ENCODE measurements at places on chromosomes 2 and 18. TPM values are rescaled to one million over a fixed set of nuclear protein-coding genes. Genes with fewer than 3 reads are reported as not detected.

MREG gene
- total RNA-seq: 19.9 TPM

COL4A3 gene
- total RNA-seq: 32.9 TPM

ALKAL2 gene
- 30.7 TPM for total RNA-seq

CD207 gene
- total RNA-seq: not detected

CFAP65 gene
- total RNA-seq: 15.5 TPM

STAT4 gene
- total RNA-seq: 6.7 TPM

RTP5 gene
- total RNA-seq: 0.69 TPM

FAM228A gene
- 3.1 TPM for total RNA-seq

CFC1B gene
- total RNA-seq: not detected

FSIP2 gene
- total RNA-seq: 2.0 TPM

DNA sequence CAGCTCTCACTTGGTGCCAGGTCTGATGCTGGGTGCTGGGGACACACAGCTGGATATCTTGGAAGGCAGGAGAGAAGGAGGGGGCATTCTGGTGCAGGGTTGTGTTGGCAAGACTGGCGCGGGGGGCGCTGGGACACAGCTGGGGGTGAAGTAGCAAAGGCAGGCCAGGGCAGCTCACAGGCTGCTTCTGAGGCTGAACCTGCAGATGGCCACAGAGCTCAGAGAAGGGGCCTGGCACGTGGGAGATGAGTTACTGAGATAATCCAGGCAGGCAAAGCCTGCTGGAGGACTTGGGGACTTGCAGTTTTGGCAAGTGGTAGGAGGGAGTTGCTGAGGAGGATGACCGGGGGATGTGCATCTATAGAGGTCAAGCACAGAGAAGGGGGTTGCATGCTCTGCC lies 16.2 kb upstream of the DGKD start:
- no peak for DNase-seq

- DNase-seq: no peak
Observed at GRCh38 chr2:41434991-41435390, 612.8 kb upstream of the PKDCC start.

- DNase-seq: no peak
Observed at GRCh38 chr2:164981217-164981990, 26.1 kb upstream of the SLC38A11 start.

GRCh38 chr18:64409511-64409910 lies 260.6 kb upstream of the LINC00305 start:
- DNase-seq: no peak

- DNase-seq: no peak
Observed at GRCh38 chr2:70498528-70498927, 55.1 kb downstream of the TGFA start.

DNA sequence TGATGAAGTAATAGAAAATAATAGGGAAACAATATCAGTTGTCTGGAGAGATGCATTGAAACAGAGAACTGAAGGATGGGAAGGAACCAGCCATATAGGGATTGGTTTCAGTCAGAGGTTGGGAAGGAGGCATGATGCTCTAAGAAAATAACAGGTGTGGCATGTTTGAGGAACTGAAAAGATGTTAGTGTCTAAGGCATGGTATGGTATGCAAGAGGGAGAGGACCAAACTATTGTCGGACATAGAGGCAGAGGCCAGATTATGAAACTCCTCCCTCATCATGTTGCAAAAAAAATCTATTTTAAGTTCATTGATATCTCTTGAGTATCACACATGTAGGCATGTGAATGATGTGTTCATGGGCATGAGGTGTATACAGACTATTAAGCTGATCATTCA lies 48.9 kb upstream of the EMILIN2 start:
- no peak for DNase-seq

DNA sequence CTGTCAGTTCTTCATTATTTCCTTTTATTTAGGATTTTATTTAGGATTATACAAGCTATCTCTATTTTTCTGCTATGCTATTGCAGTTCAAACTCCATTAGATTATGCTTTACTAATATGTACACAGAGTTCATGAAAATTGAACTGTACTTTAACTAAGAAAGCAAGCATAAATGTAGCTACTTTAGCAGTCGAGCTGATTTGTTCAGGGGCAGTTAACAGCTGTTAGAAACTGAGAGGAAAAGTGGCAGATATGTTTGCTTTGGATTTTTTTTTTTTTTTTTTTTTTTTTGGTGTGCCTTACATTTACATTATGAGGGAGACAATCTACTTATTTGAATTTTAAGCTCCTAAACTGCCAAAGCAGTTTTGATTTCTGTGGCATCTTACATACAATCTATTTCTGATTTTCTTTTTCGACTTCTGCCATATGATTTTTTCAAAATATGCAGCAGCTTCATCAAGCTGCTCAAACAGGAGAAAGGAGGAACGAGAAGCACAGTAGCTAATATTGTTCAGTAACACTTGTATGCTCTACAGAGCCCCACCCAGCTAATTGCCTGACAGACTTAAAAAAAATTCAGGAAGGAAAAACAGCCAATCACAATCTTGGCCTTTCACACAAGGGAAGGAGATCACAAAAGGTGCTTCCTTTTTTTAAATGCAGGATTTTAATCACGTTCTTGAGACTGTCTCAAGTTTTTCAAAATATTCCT lies 233.4 kb upstream of the SIX3 start:
- no peak for DNase-seq

DNA sequence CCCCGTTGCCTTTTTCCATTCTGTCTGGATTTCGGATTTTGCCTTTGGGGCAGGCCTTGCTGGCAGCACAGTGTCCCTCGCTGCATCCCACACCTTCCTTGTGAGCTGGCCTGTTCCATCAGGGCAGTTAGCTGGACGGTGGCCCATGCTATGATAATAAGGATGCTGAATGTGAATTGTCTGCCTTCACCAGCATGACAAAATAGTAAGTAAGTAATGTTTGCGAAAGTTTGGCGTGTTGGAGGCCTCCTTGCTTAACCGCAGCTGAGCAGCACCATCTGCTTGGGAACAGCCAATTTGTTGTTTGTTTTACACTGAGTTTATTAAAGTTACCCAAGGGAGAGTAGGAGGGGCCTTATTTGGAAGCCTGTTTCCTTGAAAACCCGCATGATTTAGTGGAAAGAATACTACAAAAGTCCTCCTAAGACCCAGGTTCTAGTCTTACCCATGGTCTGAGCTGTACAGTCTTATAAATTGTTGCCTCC lies 469.7 kb upstream of the FANCL start:
- DNase-seq: no peak

DNA sequence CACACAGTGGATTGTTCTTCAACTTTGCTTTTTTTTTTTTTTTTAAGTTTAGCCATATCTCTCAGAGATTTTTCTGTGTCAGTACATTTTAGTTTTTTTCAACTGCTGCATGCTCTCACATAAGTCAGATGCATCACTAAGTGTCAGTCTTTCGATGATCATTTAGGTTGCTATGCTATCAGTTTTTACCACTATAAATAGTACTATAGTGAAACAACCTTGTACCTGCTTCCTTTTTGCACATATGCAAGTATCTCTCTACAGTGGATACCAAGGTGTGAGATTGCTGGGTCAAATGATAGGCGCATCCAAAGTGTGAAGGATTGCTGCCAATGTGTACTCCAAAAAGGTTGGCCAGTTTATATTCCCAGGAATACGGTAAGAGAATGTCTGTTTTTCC lies 33.5 kb upstream of the MAP4K3 start:
- no peak for DNase-seq

DNA sequence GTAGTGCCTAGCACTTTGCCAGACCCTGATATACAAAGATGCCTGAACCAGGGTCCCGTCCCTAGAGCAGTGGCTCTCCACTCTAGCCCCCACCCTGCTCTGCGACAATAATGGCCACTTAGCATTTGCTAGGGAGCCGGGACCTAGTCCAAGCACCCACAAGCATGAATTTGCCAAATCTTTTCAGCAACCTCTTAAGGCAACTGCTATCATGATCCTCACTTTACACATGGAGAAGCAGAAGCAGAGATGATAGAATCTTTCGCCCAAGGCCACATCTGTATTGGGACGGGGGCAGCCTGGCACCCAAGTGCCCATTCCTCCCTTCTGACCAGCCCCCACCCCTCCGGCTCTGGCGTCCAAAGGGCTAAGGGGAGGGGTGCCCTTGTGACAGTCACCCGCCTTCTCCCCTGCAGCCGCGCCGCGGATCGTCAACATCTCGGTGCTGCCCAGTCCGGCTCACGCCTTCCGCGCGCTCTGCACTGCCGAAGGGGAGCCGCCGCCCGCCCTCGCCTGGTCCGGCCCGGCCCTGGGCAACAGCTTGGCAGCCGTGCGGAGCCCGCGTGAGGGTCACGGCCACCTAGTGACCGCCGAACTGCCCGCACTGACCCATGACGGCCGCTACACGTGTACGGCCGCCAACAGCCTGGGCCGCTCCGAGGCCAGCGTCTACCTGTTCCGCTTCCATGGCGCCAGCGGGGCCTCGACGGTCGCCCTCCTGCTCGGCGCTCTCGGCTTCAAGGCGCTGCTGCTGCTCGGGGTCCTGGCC lies 13.0 kb downstream of the SIGLEC15 start:
- no peak for DNase-seq

GRCh38 chr2:140454717-140455116 lies 1674.5 kb upstream of the NXPH2 start:
- no peak for DNase-seq

DNA sequence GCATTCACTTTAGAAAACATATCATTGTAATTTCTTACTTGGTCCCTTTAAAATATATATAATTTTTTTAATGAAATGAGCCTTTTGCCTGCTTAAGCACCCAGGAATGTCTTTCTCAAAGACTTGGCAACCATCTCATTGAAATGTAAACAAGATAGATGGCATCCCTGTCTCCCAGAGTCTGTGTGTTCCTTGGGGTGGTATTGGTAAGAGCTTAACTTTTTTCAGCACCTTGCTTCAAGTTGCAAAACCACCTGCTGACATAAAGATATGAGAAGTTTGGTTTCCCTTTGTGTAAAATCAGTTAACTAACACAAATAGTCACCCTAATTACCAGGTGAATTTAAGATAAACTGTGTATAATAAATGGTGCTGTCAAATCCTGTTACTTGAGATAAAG lies 266.9 kb downstream of the DSC3 start:
- DNase-seq: no peak

- peak; percentile 10 for DNase-seq
Observed at GRCh38 chr2:121034551-121034950, 250.5 kb downstream of the TFCP2L1 start.

- no peak for DNase-seq
Observed at GRCh38 chr2:215548714-215549113, 112.8 kb upstream of the FN1 start.

- DNase-seq: no peak
Observed at GRCh38 chr2:156343940-156344301, 11.4 kb upstream of the NR4A2 start.

DNA sequence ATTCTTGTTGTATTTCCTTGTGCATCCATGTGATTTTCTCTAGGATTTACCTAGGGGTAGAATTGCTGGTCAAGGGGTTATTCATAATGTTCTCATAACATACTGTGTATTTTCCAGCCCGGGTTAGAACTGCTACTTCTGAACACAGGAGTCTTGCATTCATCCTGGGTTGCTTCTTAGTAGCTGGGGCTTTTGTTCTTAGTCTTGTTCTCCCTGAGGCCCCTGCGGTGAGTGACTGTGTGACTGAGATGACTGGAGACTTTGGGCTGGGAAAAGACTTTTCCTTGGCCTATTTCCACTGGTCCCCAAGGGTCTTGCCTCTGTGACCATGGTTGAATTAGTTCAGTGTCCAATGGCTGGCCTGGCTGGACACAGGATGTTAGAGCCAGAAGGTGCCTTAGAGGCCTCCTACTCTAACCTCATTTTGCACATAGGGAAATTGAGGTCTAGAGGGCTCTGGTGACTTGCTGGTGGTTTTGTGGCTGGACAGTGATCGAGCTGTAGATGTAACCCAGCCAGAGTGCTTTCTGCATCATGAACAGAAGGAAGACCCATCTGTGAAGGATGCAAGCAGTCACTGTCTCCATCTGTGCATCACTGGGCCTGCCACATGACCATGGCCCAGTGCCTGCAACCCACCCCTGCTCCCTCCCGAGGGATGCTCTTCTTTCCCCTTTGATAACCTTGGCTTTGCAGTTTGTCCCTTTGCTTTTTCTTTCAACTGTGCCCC lies 233.3 kb downstream of the FHOD3 start:
- no peak for DNase-seq

DNA sequence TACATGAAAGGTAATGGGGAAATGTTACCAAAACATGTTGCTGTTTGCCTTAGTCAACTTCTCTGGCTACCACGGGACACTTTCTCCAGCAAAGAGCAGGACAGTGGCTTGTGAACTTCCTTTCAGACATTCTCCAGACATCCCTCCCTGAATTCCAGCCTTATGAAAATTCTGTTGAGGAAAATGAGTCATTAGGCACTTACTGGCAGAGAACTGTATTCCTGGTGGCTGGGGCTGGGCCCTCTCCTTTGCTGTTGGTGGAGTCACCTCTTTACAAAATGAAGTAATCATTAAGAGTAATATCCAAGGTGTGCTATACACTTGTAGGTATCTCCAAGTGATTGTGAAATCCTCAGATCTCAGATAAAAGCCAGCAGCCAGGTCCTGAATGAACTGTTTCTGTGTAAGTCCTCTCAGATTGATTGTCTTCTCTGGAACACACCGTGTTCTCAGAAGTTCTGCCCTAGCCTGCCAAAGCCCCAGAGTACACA lies 1.3 kb upstream of the FAP start:
- no peak for DNase-seq

DNA sequence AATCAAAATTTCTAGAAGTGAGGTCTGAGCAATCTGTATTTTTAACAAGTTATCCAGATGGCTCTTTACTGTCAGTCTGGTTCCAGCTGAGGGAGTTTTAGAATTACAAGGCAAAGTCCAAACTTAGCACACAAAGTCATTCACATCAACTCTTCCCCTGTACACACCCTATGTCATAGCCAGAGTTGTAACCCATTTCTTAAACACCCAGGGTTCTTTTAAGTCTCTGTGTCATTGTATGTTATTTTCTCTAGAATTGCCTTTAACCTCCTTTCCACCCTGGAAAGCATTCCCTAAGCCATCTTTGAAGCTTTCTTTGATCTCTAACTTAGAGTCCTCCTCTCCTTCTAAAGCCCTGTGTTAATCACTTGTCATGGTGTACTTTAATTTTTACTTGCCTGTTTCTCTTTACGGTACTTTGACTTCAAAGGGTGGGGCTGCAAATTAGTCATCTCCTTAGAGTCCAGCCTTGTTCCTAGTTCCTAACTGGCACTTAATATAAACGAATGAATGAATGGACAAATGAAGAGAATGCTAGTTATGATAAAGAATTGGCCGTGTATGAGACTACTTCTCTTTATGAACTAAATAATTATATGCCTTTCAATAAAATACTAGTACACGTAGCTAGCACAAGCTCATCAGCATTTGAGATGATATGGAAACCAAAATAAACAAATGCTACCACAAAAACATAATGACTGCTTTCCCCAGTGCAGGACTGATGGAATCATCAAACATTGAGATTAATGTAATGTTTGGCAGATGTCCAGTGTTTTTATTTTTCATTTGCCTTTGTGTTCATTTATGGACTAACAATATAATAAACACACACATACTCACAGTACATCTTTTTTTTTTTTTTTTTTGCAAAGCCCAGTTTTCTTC lies 11.9 kb upstream of the ACTR3 start:
- DNase-seq: no peak

- no peak for DNase-seq
Observed at GRCh38 chr2:43144263-43144662, 82.1 kb downstream of the ZFP36L2 start.

GRCh38 chr2:159996792-159997546 lies 65.4 kb downstream of the PLA2R1 start:
- no peak for DNase-seq

- no peak for DNase-seq
Observed at GRCh38 chr2:22753476-22753875, 631.5 kb upstream of the KLHL29 start.

- DNase-seq: no peak
Observed at GRCh38 chr2:46690825-46691224, 211.5 kb downstream of the TMEM247 start.
